T47D (cell line): ENCODE measurements at places on chromosomes 6 and 20.

GRCh38 chr20:63771046-63771707 is 31.6 kb downstream of the SLC2A4RG start:
- DNase-seq: no peak

- DNase-seq: no peak
Measured at GRCh38 chr20:24497851-24498250, 28.4 kb downstream of the SYNDIG1 start.

DNA sequence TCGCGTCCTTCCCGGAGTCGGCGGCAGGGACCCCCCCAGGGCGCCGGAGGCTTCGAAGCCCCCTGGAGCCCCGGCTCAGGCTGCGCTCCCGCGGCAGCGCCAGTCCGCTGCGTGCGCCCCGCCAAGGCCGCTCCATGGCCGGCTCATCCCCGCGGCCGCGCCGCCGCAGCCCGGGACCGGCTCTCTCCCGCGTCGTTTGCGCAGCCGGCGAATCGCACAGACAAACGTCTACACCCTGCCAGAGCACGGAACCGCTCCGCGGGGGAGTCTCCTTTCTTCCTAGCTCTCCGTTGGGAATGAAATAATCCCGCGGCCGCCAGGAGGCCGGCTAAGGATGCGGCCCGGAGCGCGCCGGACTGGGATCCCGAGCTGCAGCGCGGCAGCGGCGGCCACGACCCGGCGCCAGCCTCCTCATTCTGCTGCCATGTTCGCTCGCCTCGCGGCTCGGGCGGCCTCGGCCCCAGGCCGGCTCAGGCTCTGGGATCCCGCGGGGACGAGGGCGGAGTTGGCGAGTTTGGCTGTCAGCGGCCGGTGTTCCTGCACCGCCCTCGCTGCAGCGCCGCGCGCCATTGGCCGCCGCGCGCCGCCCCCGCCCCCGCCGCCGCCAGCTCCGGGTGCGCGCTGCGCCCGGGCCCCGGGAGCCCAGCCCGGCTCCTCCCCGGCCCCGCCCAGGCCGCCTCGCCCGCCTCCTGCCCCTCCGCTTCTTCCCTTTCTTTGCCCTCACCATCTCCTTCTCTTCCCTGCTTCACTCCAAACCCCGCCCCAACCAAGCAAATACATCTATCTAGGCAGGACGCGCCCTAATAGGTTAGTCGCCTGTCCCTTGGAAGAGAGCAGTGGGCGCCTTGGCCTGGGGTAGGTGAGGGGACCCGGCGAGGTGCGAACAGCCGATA is at the start of gene GFOD1:
Gene GFOD1 (minus strand): TSS at position 479 of the 893 bp plus-strand sequence. CDS start 710 bp downstream, outside the sequence.
- DNase-seq: peak; percentile 90

GRCh38 chr6:29789176-29789575 is 38.4 kb upstream of the HLA-G start:
- no peak for DNase-seq

GRCh38 chr6:147944122-147944521 is 398.5 kb upstream of the SASH1 start:
- no peak for DNase-seq

DNA sequence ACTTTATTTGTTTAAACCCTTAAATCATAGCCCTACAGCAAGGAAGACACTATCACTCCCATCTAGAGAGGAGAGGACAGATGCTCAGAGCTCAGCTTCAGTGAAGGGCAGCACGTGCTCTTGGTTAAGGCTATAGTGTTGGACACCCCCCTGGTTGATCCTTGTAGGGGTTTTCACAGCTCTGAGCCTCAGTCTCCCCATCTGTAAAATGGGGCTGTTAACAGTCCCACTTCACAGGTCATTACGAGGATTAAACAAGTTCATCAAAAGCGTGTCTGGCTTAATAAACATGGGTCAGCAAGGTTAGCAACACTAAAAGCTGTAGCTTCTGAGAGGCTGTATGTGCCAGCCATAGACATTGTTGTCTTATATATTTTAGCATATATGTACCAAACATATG is 82.4 kb downstream of the NFATC2 start:
- no peak for DNase-seq

DNA sequence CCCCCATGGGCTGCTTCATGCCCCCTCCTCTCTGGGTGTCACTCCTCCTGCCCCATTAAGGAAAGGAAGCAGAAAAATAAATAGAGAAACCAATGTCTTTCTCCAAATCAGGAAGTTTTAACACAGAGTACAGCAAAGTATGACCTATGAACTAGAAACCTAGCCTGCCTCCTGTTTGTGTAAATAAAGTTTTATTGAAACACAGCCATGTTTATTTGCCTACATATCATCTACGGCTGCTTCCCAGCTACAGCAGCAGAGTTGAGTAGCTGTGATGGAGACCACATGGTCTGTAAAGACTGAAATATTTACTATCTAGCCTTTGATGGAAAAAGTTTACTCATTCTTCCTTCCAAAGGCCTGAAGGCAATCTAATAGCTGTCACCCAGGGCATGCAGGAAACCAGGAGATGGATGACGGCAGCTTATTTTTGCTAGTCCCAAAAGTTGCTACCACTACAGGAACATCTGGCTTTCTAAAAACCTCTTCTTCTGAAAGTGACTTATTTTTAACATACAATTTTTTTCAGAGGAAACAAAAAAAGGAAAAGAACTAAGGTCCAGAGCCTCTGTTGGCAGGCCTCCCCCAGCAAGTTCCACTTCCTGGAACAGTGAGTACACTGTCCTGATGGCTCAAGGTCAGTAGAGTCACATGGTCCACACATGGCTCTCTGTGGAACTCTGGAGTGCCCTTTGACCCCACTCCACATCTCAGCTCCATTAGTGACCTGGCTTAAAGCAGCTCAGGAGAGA is 287.8 kb downstream of the PTPRT start:
- no peak for DNase-seq

DNA sequence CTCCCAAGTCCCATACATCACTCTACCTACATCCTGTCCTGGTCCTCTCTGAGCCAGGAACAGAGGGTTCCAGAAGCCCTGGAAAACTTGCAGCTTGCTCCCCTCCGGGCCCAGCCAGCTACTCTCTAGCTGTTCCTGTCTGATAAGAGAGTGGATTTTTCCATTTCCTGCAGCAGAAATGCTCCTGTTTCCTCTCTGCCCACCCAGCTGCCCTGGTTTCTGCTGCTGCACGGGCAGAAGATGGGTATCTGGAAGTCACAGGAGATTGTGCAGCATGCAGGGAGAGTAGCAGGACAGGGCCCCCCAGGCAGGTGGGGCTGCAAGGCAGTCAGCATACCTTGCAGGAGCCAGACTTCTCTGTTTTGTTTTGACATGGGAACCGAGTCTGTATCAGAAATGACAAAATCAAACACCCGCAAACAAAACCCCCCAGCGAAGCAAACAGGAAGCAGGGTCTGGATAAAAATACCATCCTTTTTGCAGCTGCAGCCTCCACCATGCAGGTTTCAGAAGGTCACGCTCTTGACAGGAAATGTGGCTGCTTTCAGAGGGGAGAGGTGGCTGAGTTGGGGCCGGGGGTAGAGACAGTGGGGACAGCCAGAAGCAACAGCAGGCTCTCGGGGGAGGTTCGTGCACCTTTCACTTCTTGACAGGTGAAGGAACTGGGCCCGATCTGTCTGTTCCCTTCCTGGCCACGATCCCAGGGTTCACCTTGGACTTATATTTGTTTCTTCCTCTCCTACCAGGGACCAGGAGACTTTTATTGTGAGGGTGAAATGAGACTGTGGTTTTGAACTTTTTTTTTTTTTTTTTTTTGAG is 50.8 kb upstream of the FAM83D start:
- DNase-seq: no peak

- peak; percentile 38 for DNase-seq
Measured at GRCh38 chr6:163324688-163325389, 89.7 kb upstream of the QKI start.

GRCh38 chr6:7016226-7016625 is 91.5 kb upstream of the RREB1 start:
- no peak for DNase-seq

DNA sequence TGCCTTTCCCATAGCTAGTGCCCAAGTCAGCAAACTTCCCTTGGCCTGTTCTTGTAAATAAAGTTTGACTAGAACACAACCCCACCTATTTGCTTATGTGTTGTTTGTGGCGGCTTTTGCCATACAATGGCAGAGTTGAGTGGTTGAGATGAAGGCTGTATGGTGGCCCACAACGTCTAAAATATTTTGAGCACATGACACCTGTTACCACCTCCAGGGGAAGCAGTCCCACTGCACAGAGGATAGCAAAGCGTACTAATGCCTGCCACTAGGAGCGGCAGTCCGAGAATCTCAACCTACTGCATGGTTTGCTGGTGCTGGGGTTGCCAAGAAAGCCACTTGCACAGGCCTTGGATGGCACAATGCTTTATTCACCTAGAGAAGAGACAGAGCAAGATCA is 58.6 kb downstream of the TGM2 start:
- DNase-seq: no peak

- no peak for DNase-seq
Measured at GRCh38 chr6:127188744-127189143, 70.3 kb downstream of the RSPO3 start.

DNA sequence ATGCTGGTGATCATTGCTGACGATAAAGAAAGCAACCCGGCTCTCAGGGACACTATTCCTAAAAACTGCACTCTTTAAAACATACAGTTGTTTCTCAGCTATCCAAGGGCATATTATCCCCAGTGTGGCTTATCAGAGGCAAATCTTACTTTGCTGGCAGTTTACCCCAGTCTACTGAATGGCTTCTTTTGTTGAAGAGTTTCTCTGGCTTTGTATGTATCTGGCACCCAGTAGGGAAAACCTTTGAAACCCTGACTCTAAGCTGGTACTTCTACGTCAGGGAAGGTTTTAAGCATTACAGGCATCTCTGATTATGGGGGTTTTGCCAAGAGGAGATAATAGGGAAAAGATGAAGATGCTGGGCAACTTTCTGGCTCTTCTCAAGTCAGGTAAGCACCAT is 637.6 kb upstream of the CHD6 start:
- DNase-seq: no peak

DNA sequence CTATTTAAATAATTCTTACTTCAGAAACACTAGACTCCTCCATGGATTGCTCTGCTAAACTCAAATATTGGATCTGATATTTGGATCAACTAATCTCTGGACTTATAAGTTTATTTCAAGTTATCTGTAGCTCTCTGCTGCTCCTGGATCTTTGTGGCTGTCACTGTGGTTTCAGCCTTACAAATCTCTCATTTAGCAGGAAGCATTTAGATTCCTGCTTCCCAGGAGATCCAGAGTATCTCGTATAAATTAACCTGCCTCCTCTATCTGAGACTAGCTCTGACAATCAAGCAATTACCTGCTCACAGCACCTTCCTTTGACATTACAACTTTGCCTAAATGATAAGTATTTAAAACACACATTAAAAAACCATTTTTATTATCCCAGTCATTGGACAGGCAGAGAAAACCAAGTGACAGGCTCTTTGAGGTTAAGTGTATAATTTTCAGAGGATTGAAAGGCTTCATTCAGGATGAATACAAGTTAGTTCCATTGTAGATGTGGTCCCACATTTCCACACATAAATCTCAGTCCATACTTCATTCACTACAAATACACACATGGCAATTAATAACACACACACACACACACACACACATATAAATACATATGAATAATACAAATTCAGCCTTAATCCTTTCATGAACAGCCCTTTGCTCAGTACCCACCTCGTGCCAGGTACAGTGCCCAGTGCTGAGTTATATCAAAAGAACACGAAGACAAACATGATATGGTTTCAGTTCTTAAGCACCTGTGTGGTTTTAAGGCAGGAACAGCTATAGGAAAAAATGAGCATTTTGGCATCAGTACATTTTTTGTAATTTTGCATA is 55.5 kb upstream of the PLCB1 start:
- DNase-seq: no peak

- DNase-seq: no peak
Measured at GRCh38 chr6:144149894-144150709, at the start of gene STX11. TSS of gene STX11 (plus strand) at chr6:144150517. CDS start at chr6:144186628, 36,111 bp downstream.

DNA sequence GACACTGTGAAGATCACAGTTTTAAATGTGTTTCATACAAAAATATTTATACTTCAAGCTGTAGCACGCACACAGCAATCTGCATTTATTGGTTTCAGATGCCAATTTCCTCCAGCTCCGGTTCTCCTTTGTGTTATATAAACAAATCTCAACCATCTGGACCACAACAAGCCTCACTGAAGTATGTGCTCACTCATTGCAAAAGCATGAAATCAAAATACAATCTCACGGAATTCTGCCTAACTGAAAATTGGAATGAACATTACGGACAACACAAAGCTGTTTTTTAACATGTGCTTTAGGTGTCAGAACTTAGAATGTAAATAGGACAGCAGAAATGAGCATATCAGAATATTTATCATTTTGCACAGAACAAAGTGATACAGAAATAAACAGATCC is 38.0 kb downstream of the RCAN2 start:
- no peak for DNase-seq

GRCh38 chr6:85453490-85453889 is 3.6 kb downstream of the NT5E start:
- no peak for DNase-seq

DNA sequence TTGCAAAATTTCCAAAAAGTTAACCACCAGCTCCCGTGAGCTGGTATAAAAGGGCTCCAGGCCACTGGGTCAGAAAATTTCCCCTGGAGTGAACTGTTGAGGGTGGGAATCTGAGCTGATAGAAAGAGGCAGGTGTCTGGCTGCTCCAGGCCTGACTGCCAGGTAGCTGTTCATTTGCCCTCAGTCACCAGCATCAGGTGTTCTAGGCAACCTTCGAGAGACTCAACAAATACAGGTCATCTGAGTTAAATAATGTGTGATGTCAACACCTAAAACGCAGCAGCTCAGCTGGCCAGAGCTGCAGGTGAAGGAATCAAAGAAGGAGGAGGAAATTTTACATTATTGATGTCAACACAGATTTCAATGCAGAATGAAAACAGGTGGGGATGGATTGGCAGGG is 46.7 kb downstream of the KCNK5 start:
- DNase-seq: no peak

DNA sequence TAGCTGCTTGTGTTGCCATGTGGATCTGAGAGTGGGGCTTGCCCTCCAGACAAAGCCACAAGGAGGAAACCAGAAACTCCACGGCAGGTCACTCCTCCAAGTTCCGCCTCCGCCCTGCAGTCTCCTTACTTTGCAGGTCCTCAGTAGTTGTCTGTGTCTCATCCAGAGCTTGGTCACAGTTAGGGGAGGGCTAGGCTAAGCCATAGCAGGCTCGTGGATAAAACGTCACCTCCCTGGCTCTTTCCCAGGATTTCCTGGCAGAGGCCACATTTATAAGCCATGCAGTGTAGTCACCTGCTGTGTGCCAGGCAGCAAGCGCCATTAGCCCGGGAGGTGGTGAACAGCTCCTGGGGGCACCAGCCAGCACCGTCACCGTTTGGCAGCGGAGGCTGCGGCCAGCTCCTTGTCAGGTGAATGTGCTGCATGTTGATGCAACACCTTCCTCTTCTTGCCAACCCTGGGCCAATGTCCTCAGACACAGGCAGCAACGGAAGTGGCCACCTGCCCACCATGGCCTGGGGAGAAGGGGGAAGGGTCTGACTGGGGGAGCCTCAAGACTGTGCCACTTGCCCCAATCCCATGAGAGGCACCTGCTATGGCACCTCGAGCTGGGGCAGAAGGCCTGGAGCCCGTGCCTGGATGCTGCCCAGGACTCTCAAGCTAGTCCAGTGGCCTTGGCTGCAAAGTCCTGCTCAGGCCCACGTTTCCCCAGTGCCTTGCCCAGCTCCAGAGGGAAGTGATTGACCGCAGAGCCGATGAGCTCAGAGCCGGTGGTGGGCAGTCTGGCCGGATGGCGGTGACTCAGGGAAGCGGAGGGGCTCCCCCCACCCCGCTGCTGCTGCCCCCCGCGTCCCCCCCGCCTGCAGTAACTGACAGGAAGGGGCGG is 39.0 kb upstream of the SLCO4A1 start:
- DNase-seq: peak; percentile 78
